Stimulated activated CD4-positive, alpha-beta T cell treated with anti-CD3 and anti-CD28 coated beads, Interleukin-15, amount 100 ng/mL, for 1 hour (primary cell): ENCODE measurements at places on chromosomes 4 and X.

GRCh38 chrX:70196961-70197720, 19.9 kb downstream of the DGAT2L6 start:
- peak; percentile 28 for DNase-seq

GRCh38 chr4:66855956-66856355, 689.3 kb downstream of the CENPC start:
- no peak for DNase-seq

GRCh38 chr4:158809611-158810486, 41.0 kb downstream of the FNIP2 start:
- DNase-seq, result no peak

DNA sequence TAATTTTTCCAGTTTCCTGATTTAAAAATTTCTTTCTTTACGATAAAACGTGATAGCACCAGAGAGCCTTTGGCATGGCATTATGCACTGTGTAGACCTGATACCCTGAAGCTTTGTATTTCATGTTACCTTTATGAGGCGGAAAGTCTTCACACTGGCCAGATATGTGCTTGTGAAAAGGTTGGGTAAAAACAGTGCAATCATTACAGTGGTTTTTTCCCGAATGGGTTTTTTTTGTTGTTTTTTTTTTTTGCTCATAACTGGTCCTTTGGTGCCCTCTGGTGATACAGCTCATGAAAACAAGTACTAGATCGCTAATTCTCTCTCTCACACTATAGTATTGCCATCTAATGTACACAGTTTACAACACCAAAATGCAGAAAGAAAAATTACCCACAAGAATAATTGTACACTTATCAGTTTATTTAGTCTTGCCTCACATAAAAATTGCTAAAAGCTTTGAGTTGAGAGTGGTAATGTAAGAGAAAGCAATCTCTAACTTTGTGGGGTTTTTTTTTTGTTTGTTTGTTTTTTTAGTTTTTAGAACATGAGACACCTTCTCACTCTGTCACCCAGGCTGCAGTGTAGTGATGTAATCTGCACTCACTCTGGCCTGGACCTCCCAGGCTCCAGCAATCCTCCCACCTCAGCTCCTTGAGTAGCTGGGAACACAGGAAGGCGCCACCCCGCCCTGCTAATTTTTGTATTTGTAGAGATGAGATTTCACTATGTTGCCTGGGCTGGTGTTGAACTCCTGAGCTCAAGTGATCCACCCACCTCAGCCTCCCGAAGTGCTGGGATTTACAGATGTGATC, 21.3 kb downstream of the SPCS3 start:
- DNase-seq, result no peak

GRCh38 chr4:13476915-13477314, 7.2 kb downstream of the RAB28 start:
- DNase-seq, result no peak

GRCh38 chr4:83331956-83332355, 2.7 kb downstream of the HPSE start:
- no peak for DNase-seq

GRCh38 chrX:103607364-103608305, at the start of gene TCEAL3:
TSS of gene TCEAL3 (plus strand) at chrX:103607963. CDS start at chrX:103609065, 1,102 bp downstream.
- no peak for DNase-seq

DNA sequence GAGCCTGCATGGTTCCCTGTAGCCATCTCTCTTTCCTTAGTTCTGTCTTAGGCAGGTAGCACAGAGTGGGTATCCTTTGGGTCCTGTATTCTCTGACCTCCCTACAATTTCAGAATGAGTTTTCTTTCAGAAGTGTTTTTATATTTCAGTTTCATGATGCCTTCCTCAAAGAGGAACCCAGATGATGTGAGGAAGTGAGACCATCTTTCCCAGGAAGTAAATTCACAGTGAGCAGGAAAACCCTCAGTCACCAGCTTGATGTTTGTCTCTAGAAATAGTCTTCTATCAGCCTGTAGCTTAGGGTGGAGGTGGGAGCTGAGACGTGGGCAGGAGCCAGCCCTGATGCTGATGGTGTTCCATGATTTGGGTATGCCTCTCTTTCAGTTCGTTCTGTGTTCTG, 16.9 kb downstream of the PLAC1 start:
- DNase-seq, result no peak

DNA sequence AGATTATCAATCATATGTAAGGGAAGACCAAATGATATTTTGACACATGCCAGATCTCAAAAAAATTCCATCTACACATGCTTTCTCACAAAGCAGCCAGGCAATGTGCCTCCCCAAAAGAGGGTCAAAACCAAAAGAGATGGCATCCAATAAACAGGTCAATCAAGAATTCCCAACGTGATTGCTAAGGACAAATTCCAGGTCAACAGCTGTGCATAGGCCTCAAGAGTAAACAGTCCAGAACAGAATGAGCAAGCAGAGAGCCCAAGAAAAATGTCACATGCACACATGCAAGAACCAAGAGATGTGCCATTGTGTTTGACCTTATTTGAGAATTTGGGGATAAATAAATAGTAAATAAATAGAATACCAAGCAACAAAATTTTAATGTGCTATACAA, 136.7 kb downstream of the APBB2 start:
- no peak for DNase-seq

DNA sequence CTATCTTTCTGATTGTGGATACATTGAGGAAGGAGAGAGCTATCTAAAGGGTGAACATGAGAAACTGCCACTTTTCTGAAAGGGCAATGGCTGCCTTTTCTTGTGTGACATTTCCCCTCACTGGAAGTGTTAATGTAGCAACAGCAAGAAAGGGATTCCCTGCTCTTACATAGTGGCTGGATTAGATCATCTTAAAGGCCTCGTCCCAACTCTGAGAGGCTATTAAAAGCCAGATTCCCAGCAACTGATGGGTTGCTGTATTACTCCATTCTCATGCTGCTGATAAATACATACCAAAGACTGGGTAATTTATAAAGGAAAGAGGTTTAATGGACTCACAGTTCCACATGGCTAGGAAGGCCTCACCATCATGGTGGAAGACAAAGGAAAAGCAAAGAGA, 33.7 kb upstream of the ADH7 start:
- no peak for DNase-seq

DNA sequence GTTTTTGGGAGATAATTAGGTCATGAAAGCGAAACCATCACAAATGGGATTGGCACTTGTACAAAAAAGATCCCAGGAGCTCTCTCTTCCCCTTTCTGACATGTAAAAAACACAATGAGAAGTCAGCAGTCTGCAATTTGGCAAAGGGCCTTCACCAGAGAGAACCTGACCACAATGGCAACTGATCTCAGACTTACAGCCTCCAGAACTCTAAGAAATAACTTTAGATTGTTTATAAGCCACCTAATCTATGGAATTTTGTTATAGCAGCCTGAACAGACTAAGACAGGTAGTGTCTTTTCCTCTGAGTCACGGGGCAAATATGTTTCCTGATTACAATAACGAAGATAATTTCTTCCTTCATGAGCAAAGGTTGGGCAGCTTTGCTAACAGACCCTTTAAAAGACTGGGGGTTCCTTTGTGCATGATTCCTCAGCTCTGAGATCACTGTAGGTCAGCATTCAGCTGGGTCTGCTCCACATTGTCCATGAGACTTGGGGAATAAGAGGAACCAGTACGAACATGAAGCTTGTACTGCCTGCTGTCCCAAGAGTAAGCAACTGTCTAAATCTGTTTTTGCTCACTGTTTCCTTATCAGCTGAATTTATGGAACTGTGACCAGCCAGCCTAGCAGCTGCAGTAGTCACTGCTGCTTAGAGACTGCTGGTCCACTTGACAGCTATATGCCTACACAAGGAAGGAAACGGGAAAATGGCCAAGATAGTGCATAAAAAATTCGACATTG, 191.6 kb downstream of the ANAPC10 start:
- no peak for DNase-seq
